ENCODE measurements at places on chromosomes 3 and 15.

DNA sequence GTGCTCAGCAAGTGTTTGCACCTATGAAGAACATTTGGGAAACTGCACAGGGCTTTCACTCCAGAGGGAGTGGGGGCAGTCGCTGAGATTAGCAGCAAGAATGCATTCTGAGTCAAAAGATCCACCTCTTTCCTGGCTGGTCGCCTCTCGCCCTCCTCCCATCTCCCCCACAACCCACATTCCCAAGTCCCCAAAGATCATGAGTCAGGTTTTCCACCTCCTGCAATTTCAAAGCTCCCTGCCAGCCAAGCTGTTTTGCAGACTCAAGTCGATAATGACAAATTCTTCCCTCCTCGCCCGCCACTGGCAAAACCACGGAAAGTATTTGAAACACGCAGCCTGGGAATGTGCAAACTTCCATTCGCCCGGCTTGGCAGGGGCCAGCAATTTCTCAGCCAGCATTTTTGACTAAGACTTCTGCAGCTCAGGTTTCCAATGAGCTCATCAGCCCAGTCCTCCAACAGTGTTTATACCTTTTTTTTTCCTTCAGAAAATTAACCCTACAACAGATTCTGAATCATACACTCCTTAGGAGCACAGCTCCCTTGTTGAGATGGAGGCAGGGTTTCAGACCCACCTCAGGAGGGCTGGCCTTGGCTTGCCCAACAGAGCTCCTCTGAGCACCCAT lies 181.4 kb downstream of the SMAD6 start:
- DNase-seq, result no peak

GRCh38 chr15:73800662-73801345 lies 47.7 kb upstream of the INSYN1 start:
- no peak for DNase-seq

DNA sequence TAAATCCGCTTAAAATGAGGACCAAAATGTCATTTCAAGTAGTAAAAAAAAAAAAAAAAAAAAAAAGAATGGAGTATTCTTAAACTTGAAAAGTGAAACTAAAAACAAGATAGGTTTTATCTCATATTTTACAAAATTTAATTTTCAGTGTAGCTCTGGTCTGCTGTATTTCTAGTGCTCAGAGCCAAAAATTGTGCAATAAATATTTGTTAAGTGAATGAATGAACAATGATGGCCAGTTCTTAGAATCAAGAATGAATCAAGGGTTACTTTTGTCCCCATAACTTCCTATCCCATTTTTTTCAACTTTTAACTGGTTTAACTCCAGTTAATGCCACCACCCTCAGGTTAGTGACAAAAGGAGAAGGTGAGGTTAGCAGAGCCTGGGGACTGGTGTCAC lies 214.4 kb downstream of the ABHD5 start:
- no peak for DNase-seq

DNA sequence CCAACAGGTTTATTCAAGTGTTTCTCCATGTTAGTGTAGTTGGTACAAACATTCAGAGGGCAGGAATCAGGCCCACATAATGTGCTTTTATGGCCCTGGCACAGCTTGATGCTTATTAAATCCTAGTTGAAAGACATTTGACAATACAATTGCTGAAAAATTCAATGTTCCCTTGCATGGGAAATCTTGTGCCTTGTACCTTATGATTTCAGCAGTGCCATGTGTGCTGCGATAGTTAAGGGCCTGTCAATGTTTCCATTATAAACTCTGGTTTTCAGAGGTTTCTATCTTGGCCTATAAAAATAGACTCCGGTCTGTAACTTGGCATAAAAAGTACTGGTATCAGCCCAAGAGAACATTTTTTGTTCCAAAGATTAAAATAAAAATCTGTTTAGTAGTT lies 207.2 kb downstream of the TBC1D5 start:
- no peak for DNase-seq

DNA sequence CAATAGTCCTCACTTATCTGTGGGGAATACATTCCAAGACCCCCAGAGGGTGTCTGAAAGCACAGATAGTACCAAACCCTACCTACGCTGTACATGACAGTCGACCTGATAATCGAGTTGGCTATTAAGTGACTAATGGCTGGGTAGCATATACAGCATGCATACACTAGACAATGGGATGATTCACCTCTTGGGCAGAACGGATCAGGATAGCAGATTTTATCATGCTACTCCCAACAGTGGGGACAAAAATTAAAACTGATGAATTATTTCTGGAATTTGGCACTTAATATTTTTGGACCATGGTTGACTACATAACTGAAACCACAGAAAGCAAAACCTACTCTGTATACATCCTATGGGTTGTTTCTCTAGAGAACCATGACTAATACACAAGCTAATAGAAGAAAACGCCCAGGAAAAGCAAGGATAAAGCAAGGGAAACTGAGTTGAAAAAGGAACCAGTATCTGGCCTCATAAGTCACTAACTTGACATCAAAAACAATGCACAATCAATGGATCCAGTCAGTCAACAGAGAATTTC lies 15.5 kb downstream of the ATG3 start:
- no peak for DNase-seq

Measured in activated naive CD4-positive, alpha-beta T cell treated with anti-CD3 and anti-CD28 coated beads, Interleukin-2, amount 10 ng/mL, durations not matched to agents 7 days and 5 days (primary cell).